ENCODE measurements at places on chromosomes 12 and 14.

GRCh38 chr14:92492258-92492657, 21.3 kb upstream of the RIN3 start:
- DNase-seq: no peak

DNA sequence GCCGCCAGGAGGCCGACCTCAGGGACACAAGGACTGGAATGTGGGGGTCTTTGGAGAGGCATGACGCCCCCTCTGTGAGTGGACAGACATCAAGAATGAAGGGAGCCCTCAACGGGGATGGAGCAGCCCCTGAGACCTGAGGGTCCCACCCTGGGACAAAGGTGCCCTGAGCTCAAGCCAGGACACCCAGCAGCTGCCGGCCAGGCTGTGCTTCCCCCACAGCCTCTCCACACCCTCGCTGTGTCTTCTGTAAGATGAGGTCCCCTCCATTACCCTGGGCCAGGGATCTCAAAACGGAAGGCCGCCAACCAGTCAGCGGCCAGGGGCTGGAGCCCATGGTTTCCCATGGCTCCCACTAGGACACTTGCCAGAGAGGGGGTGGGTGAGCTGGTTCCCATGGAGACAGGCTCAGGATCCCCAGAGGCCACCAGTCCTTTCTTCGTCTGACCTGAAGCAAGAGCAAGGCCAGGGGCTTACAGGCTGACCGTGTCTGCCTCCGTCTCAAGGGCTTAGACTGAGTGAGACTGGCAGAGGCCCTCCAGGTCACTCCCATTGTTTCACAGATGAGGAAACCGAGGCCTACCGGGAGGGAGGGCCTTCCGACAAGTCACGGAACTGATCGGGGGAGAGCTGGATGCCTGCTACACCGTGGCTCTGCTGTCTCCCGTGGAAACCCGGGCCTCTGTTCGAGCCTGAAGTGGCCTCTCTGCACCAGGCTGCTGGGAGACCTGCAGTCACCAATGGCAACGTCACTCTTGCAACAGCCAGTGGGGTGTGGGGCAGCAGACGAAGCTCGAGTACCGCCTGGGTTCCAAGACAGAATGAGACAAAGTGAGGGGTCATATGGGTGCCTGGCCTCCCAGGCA, 91.7 kb upstream of the DIO3 start:
- no peak for DNase-seq

- DNase-seq: no peak
These were observed 14.2 kb downstream of the ESR2 start for GRCh38 chr14:64279704-64280668.

DNA sequence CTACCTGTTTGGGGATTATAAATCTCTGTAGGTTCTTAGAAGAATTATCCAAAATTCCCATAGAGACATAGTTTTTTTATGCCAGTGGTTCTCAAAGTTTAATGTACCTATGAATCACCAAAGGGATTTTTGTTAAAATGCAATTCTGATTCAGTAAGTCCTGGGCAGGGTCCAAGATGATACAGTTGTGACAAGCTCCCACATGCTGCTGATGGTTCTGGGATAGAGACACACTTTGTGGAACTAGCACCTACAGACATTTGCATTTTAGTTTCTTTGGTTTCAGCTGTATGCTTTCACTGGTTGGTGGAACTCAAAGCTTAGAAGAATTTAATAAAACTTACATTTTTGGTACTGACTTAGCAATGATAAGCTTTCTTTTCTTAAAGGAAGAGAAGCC, 80.4 kb downstream of the PTCSC3 start:
- no peak for DNase-seq

GRCh38 chr14:20116748-20117147, 6.2 kb downstream of the OR4K17 start:
- DNase-seq: no peak

- DNase-seq: no peak
These were observed 17.1 kb downstream of the KIF26A start for GRCh38 chr14:104155513-104155912.

- DNase-seq: no peak
These were observed 184.5 kb downstream of the AKAP6 start for GRCh38 chr14:32513571-32514009.

Data from Karpas-422 (cell line).